ENCODE measurements at places on chromosomes 1 and 21.

GRCh38 chr1:26853156-26853555, 9.8 kb upstream of the SFN start:
- DNase-seq = peak; percentile 72

DNA sequence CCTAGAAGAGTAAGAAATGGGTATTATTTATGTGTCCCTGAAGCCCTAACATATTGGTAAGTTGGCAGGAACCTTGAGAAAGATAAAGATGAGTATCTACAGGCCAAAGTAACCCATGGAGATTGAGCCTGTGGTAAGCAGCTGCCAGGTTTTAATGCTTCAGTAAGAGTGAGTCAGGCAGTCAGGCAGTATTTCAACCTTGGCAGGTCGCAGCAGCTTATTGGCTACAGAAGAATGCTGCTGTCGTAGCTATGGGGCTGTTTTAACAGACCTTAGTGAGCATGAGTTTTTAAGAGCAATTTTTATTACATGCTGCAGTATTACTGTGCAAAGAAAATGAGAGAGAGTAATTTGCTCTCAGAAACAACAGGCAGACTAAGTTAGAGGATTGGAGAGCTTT, 10.3 kb upstream of the SLC30A10 start:
- no peak for DNase-seq

- DNase-seq = no peak
Measured at GRCh38 chr1:216566641-216567205, 143.5 kb upstream of the USH2A start.

DNA sequence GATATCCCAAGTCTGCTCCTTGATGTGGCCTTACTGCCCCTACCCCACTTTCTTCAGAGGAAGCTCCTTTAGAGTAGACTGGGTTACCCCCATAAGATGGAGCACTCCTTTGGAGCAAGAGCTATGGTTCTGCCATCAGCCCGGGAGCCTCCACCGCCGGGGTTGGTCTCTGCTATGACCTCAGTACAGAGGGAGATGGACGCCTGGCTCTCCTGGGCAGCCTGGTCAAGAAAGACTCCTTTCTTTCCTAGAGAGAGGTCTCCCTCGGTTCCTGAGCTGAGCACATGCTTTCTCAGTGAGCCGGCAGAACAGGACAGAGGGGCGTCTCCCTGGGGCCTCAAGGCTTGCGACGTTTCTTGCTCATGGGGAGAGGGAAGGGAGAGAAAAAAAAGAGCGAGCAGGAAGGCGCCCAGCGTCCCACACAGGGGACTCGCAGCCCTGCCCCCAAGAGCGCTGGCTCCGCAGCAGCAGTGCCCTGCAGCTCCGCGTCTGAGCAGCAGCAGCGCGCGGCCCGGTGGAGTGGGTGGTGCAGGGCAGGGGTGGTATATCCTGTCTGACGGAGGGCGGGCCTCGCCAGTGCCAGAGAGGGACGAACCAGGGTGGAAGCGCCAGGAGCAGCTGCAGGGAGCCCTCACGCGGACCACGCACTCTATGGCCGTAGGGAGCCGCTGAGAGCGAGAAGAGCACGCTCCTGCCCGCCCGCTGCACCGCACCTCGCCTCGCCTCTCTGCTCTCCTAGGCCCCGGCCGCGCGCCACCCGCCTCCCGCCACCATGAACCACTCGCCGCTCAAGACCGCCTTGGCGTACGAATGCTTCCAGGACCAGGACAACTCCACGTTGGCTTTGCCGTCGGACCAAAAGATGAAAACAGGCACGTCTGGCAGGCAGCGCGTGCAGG, at the start of gene PKP1:
Gene PKP1, plus strand, starts transcription at position 576 of the 899 bp plus-strand sequence. Its CDS starts 197 bp downstream, at position 773.
- DNase-seq = peak; percentile 80

- DNase-seq = no peak
Measured at GRCh38 chr1:52007215-52008002, 16.9 kb upstream of the RAB3B start.

- no peak for DNase-seq
Measured at GRCh38 chr1:109479311-109479710, 4.4 kb upstream of the ATXN7L2 start.

GRCh38 chr1:84611796-84612195, 37.6 kb upstream of the CTBS start:
- DNase-seq = no peak
